ENCODE measurements at places on chromosomes 1 and 21.

- DNase-seq = no peak
Measured at GRCh38 chr21:17903929-17904639, 84.9 kb upstream of the C21orf91 start.

GRCh38 chr21:31983120-31983519 is 110.3 kb downstream of the HUNK start:
- no peak for DNase-seq

DNA sequence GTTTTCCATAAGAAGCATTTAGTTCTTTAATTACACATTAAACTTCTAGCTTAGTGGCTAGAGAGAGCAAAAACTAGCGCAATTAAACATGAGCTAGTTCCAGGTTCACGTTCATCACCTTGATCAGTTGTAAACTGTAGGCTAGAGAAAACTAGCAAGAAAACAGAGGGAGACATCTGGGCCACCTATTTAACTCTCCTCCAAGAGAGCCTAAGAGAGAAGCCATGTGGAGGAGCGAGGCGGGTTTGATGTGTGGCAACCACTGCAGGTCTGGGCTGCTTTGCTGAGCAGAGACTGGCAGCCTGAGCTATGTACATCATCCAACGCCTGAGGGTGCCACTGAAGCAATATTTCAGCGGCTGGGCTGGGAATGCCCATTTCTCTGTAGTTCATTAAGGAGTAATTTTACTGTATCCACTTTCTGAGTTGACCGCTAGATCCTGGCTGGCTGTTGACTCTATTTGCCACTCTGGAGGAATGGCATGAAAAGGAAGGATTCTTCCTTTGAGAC is 252.9 kb downstream of the DYRK1A start:
- DNase-seq = no peak

DNA sequence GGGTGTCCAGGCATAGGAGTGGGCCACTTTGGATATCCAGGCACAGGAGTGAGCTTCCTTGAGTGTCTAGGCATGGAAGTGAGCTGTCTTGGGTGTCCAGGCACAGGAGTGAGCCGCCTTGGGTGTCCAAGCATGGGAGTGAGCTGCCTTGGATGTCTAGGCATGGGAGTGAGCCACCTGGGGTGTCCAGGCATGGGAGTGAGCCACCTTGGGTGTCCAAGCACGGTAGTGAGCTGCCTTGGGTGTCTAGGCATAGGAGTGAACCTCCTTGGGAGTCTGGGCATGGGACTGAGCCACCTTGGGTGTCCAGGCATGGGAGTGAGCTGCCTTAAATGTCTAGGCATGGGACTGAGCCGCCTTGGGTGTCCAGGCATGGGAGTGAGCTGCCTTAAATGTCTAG is 146.3 kb downstream of the C1orf94 start:
- no peak for DNase-seq

- DNase-seq = no peak
Measured at GRCh38 chr1:150619576-150620509, 9.6 kb downstream of the ENSA start.

GRCh38 chr1:81912383-81912782 is 111.6 kb downstream of the ADGRL2 start:
- no peak for DNase-seq

- DNase-seq = no peak
Measured at GRCh38 chr21:45977396-45977795, 4.2 kb upstream of the COL6A1 start.

DNA sequence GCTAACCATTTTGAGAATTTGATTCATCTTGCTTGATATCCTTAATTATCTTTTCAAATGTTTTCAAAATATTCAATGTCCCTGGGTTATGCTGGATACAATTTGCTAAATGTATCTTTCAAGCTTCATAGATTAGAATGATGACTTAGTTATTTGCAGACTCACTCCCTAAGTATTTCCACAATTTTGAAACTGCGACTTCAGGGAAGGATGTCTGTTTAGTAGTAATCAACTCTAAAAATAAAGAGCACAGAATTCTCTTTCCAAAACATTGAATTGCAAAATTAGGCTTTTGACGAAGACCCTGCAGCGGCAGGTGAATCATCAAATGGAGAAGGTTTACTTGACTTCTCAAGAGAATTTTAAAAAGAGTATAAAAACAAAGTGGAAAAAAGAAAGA is 14.2 kb downstream of the RGS1 start:
- no peak for DNase-seq

DNA sequence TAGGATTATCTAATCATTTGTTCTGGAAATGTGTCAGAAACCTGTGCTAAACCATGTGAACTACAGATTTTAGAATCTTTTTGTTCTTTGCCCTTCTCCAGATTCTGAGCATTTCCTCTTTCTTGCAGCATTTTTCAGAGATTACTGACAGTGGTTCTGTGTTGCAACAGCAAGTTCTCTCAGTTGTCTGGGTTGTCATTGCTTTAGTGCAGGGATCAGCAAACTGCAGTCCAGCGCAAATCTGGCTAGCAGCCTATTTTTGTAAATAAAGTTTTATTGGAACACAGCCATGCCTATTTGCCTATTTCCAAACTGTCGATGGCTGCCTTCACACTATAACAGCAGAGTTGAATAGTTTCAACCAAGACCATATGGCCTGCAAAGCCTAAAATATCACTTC is 66.3 kb upstream of the LRRC8D start:
- no peak for DNase-seq

DNA sequence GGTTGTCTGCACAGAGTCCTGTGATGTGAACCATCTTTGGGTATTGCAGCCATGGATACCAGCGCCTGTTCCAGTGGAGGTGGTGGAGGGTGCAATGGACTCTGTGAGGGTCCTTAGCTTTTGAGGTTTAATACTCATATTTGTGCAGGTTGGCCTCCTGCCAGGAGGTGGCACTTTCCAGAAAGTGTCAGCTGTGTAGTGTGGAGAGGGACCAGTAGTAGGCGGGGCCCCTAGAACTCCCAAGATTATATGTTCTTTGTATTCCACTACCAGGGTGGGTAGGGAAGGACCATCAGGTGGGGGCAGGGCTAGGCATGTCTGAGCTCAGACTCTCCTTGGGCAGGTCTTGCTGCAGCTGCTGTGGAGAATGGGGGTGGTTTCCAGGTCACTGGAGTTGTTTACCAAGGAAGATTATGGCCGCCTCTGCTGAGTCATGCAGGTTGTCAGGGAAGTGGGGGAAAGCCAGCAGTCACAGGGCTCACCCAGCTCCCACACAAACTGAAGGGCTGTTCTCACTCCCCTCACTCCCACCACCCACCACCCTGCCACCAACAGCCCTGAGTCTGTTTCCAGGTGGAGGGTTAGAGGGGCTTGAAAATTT is 31.2 kb upstream of the ZNF678 start:
- DNase-seq = no peak

DNA sequence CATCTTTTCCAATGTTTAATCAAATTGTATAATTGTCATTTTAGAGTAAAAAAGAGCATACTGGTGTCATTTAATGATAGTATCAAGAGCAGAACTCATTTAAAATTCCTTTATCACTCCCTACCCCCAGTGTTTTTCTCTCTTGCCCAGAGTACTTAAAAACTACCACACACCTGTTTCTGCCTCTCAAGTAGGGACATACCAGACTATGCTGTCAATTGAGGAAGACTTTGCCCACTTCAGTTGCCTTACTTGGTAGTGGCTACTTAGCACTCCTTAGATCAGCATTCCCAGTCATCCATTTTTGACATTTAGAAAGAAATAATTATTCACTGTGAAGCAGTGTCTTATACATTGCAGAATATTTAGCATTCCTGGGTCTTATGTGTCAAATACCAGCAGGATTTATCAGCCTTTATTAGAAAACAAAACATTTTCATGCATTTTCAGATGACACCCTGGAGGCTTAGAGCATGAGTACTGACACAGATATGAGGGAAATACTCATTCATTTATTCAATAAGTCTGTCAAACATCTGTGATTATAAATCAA is 127.5 kb upstream of the RGS1 start:
- no peak for DNase-seq

- no peak for DNase-seq
Measured at GRCh38 chr1:39927538-39927937, 25.8 kb upstream of the MYCL start.

DNA sequence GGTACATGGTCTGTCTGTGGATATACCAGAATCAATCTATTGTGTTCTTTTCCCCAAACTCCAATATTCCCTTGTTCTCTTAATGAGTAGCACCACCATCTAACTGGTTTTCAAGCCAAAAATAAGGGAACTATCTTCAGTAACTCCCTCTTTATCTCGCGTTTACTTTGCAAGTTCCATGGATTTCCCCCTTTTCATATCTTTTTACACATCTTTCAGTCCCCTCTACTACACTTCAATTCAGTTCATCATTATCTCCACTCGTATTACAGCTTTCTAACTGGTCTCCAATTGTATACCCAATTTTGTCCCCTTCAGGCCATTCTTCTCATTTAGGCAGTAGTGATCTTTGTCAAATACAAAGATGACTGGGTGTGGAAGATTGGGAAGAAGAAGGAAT is 4.1 kb upstream of the TMCO1 start:
- DNase-seq = no peak

GRCh38 chr1:27258598-27258997 is 24.2 kb downstream of the WDTC1 start:
- DNase-seq = no peak

DNA sequence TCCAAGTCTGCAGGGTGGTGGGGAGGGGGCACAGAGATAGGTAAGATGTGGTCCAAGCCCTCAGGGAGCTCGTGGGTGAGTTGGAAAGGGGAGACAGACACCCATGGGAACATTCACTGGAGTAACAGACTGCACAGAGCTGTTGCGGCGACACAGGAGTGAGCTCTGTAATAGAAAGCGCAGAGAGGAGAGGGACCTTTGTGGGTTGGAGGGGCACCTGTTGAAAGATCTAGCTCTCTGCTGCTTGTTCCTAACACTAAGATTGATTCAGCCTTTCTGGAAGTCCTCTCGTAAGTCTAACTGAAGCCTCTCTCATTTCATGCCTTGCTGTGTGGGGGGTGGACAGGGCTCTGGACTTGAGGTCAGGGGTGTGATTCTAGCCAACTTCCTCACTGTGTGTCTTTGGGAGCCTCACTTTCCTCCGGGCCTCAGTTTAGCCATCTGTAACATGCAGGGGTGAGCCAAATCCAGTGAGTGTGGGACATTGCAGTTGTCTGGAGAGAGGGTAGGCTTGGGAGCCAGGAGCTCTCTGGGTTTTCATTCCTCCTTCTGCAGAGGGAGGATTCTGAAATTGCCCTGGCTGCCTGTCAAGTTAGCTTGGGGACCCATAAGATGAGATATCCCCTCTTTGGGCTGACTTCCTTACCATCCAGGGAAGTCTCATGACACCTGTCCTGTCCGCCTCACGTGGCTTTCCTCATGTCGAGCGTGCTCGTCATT is 2.0 kb upstream of the ACOT11 start:
- DNase-seq = no peak

DNA sequence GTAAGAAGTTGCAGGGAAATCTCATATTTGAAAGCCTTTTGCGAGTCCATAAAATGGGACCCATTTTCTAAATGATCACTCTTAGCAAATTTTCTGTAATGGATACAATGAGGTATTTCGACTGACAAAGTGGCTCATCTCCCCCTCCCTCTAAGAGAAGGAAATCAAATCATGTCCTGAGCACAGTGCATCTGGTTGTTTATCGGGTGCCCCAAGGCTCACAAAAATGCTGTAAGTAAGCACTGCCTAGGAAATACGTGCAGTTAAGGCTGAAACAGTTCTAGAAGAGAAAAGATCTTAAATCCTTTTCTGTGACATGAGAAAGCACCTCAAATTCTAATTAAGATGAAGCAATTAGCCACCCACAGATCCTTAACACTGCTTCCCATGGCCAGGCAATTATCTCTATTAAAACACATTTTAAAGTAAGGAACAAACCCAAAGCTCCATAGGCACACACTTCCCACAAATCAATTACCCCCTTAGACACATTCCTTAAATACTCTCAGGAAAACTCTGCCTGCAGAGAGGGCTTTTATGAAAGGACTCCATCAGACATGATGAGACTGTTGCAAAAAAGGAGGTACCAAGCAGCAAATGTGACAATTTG is 216.3 kb downstream of the KCNH1 start:
- no peak for DNase-seq

DNA sequence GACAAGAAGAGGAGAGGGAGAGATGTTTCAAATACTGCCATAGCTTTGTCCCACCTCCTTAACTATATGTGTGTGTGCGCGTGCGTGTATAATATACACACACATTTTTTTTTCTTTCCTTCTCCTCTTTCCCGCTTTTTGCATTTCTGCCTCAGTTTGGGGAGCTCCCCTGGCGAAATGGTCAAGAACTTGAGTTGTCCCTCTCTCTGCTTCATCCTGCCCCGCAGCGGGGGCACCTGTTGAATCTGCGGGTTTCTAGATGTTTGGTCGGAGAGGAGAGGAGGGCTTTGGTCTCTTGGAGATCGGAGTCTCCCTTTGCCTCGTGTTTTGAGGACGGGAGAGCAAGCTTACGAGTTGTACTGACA is 504 bp downstream of the SCCPDH start:
- DNase-seq = no peak
